ENCODE measurements at places on chromosomes 2 and 18. TPM values are rescaled to one million over a fixed set of nuclear protein-coding genes. Genes with fewer than 3 reads are reported as not detected.

Gene AFG3L2
- polyA plus RNA-seq, result 34.0 TPM

Gene GGCX
- 18.1 TPM for polyA plus RNA-seq

Gene PXDN
- 1.1 TPM for polyA plus RNA-seq

Gene RELCH
- 29.4 TPM for polyA plus RNA-seq

Gene CHMP3
- 111 TPM for polyA plus RNA-seq

Gene SPDYA
- polyA plus RNA-seq, result 0.40 TPM

Gene PSMG2
- polyA plus RNA-seq, result 76.6 TPM

Gene SH3RF3
- polyA plus RNA-seq, result 1.3 TPM

Gene SERPINB4
- polyA plus RNA-seq, result 68.4 TPM

Gene HOXD12
- polyA plus RNA-seq, result not detected

Gene FAM161A
- 2.2 TPM for polyA plus RNA-seq
